HCEC 1CT (cell line): ENCODE measurements at places on chromosomes 16 and 17.

DNA sequence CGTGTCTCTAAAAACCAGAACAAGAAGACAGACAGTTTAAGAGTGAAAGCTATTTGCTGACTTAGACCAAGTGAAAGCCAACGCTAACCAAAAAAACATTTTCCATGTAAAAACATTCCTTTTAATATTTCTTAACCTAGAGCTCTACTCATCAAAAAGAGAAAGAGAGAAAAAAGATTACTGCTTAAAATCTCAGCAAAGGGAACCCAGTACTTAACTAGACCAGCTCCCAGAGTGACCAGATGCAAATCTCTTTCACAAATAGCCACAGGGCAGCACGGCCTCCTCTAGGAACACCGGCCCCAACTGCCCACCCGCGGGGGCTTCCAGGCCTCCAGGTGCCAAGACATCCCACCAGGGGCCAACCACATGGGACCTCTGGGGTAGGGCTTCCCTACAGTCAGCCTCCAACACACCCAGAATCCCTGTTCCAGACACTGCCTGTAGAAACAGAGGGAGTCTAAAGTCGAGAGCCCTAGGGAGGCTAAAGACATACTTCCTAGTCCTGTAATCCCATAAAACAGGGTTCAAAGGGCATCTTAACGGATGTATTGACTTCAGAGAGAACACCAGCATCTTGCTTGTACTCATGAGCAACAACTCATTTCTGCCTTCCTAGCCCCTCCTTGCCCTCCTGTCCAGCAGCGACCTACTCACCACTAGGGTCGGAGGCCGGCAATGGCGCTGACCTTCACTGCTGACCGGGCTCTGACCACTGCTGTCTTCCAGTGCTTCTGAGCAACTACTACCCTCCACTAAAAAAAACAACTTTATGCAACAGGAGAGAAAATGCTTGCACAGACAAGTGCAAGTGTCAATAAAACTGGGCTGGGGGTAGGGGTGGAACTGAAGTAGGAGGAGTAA lies 21.3 kb downstream of the ZCCHC14 start:
- no peak for DNase-seq

DNA sequence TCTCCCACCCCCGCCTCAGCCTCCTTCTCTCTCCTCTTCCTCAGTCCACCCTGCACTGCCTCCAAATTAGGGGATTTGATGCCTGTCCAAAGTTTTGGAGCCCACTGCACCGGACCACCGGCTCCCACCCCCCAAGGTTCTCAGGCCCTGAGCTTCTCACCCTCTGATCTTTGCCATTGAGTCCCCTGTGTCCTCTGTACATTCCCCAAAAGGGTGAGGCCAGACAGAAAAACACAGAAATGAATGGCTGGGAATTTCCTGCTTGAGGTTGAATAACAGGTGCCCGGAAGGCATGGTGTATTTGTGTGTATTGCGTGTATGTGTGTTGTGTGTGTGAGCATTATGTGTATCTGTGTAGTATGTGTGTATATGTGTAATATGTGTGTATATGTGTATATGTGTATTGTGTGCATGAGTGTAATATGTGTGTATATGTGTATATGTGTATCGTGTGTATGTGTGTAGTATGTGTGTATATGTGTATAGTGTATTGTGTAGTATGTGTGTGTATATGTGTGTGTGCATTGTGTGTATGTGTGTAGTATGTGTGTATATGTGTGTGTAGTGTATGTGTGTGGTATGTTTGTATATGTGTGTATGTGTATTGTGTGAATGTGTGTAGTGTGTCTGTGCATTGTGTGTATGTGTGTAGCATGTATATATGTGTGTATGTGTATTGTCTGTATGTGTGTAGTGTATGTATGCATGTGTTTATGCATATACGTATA lies 16.0 kb upstream of the CCL17 start:
- no peak for DNase-seq

- DNase-seq = no peak
These were observed 5.7 kb downstream of the LAT start for GRCh38 chr16:28990375-28991040.

GRCh38 chr16:56424791-56425438 lies 430 bp downstream of the AMFR start:
- DNase-seq = no peak
